Activated CD4-positive, alpha-beta T cell treated with anti-CD3 and anti-CD28 coated beads for 1 hour (primary cell): ENCODE measurements at places on chromosomes 1 and 21.

DNA sequence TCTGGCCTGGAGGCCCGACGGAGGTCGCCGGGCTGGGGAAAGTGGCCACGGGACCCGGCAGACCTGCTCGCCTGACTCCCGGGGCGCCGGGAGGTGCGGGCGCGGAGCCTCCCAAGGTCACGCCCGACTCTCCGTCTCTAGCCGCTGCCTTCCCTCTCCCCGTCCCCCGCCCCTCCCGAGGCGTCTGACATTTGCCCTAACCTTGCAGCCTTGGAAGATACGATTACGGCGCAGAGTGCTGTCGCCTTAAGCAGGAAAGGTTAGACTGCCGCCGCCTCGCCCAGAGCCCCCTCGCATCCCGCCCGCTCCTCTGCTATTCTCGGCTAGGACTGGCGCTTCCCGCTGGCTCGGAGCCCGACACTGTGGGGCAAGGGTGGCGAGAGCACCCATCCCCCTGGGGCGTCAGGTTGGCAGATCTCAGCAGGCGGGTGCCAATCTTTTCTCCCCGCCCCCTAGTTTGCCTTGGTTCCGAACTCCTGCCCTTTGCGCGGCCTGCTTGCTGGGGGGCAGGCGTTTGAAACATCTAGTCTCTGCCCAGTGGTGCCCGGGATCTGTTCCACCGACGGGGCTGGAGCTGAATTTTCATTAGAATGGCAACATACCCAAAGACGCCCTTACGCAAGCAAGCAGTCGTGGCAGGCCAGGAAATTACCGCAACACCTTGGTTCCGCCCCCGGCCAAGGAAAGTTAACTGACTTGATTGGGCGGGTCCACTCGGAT lies 835 bp downstream of the PGM1 start:
- peak; percentile 62 for DNase-seq

GRCh38 chr21:42093991-42094421 lies 22.9 kb downstream of the UMODL1 start:
- DNase-seq = no peak

DNA sequence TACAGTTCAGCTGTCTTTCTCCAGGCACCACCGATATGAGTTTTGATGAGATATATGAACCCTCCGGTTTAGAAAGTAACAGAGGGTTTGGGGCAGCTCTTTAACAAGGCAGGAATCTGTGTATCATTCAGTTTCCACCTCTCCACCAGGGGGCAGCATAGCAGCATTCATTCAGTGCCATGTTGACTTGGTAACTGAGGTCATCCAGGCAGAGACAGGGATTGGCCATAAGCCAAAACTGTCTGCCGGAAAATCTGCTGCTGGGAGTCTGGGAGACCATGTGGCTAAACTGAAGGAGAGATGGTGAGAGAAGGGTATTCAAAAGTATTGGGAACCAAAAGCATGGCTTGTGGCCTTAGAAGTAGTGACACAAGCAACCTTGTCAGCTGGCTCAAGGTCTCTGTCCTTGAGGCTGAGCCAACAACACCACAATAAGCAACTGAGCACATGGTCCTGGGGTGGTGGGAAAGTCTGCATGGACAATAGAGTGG lies 98.5 kb downstream of the LMX1A start:
- DNase-seq = no peak

DNA sequence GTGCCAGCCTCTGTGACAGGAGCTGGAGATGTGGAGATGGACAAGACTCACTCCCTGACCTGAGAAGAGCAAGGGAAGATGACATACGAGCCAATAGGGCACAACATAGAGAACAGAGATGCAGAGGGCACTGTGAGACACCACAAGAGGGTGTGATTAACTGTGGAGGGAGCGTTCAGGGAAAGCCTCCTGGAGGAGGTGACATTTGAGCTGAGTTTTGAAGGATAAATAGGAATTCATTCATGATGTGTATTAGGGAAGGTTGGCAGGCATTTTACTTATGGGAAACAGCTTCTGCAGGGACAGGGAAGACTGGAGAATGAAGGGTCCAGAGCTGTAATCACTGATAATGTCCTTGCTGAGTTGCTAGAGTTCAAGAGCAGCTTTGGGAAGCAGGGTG lies 25.0 kb upstream of the TENT5C start:
- no peak for DNase-seq

DNA sequence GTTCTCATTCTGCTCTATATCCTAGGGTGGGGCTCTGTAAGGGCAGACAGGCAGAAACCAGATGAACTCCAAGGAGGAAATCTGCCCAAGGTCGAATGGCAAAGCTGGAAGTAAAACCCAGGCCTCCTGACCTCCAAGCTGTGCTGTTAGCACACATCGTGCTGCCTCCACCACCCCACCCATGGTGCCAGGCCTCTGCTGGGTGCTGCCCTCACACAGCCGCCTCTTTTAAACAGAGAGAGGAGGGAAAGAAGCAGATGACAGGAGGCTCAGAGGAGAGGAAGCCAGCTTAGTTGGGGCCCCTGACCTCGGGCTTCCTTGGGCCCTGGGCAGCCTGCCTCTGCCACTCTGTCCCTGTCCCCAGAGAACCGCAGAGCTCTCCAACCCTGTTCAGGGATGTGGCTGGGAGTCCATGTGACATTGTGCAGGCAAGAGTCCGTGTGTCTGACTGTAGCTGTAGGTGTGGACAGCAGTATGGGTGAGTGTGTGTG lies 1.1 kb downstream of the SYNC start:
- no peak for DNase-seq
